Activated CD4-positive, alpha-beta T cell treated with anti-CD3 and anti-CD28 coated beads, Interleukin-2, amount 50 U/mL, for 48 hours (primary cell): ENCODE measurements at places on chromosomes 5 and 9.

- no peak for DNase-seq
Measured at GRCh38 chr9:38145526-38146053, 76.6 kb upstream of the SHB start.

- no peak for DNase-seq
Measured at GRCh38 chr9:91886414-91887076, 63.5 kb downstream of the ROR2 start.

GRCh38 chr5:157431544-157432200 is 28.3 kb upstream of the NIPAL4 start:
- DNase-seq, result no peak

DNA sequence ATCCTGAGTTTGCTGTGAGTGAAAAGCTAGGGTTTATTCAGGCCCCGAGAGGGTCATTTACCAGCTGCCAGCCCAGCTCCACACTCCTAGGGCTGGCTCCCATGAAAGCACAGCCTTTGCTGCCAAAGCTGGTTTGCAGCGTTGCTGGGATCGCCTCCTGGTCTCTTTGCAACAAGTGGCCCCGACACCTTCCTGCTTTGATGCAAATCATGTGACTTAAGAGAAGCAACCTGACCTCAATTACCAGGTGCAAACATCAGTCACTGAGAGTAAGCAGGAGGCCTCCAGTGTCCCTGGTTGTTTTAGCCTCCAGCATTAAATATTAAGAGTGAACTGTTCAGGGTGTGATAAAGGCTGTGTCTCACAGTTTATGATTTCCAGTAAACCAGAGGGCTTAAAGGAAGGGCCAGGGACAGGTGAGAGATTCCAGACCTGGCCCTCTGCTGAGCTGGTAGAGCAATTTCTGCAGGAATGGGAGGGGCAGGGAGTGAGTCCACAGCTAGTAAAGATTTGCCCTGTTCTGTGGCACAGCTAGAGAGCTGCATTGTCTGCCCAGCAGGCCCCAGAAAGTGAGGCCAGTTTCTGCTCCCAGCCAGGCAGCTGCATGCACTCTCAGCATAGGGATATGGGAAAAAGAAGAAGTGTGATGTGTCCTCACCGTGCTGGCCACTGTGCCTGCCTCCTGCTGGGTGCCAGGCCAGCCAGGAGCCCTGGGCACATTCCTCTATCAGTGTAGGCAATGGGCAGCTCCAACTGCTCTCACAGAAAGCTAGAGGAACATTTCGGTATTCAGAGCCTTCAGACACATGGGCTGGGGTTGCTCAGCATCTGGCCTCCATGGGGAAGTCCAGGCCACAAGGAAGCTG is 58.0 kb downstream of the SLC22A5 start:
- peak; percentile 39 for DNase-seq
